ENCODE measurements at places on chromosomes 7 and 10.

GRCh38 chr10:108989976-108990375, 933.3 kb downstream of the XPNPEP1 start:
- no peak for DNase-seq

- DNase-seq: no peak
Measured at GRCh38 chr10:16945593-16945992, 128.4 kb upstream of the RSU1 start.

GRCh38 chr7:131633342-131633843, 77.0 kb upstream of the PODXL start:
- no peak for DNase-seq

DNA sequence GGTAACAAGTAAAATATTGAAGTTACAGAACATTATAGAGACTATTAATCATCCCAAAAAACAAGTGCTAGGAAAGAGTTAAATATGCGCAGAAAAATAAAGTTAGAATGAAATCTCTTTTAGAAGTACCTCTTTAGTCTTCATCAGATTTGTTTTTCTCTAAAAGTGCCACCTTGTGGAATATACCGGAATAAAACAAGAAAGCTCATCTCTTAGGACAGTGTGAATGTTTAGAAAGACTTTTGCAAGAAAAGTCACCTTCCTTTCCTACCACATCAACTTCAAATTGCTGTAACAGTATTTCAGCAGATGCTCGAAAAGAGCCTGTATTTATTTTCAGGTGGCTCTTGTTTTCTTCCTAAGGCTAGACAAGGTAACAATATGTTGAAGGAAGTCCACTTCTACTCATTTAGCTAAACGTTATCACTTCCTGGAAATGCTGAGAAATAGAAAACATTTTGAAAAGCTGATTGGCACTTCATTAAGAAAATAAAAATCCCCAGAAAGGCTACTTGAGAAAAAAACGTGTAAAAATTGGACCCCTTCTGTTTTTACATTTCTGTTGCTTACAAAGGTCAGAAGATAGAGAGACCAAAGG, 19.8 kb upstream of the FAM133B start:
- DNase-seq: no peak

DNA sequence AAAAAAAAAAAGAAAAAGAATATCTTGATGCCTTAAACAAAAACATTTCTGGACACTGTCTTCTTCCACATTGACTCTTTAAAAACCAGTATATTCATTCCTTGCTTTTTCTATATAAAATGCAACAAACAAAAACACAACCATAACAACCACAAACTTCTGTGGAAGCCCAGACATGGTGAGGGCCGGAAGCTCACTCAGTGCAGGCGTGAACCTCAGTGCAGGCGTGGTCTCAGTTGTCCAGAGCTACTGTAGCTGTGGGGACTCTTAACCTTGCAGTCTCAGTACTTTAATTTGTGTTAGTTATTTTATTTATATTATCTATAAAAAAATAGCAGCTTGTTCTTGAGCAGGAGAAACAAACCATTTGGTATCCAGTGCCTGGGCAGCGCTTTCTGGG, 131.8 kb downstream of the DOCK1 start:
- no peak for DNase-seq

- DNase-seq: no peak
Measured at GRCh38 chr7:79833616-79834015, 301.0 kb upstream of the GNAI1 start.

GRCh38 chr10:103680869-103681236, 174.5 kb downstream of the SH3PXD2A start:
- no peak for DNase-seq

DNA sequence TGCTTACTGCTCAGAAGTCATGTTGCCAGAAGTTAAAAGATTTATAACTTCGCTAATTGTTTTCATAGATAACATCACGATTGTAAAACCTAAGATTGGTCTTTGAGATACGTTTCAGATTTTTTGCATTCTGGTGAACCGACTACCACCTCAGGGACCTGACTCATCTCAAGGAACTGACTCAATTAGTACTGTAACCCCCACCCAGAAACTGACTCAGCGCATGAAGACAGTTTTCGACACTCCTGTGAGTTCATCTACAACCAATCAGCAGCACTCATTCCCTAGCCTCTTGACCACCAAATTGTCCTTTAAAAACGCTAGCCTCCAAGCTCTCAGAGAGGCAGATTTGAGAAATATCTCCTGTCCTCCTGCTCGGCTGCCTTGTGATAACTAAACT, 72.3 kb downstream of the ELMO1 start:
- no peak for DNase-seq

GRCh38 chr10:90968328-90969081, 47.6 kb upstream of the ANKRD1 start:
- DNase-seq: no peak

DNA sequence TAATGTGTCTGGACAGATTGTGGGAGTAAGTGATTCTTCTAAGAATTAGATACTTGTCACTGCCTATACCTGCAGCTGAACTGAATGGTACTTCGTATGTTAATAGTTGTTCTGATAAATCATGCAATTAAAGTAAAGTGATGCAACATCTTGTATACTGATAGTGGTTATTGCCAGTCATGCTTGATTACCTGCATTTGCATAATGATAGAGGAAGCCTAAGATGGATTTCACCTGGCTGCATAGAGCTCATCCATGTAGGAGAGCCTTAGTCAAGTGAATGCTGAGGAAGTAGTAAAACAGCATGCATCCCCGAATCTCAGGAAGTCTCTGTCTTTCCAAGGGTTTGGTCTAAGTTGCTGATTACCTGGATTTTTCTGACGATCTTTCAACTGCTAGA, 64.2 kb upstream of the CAPZA2 start:
- no peak for DNase-seq

DNA sequence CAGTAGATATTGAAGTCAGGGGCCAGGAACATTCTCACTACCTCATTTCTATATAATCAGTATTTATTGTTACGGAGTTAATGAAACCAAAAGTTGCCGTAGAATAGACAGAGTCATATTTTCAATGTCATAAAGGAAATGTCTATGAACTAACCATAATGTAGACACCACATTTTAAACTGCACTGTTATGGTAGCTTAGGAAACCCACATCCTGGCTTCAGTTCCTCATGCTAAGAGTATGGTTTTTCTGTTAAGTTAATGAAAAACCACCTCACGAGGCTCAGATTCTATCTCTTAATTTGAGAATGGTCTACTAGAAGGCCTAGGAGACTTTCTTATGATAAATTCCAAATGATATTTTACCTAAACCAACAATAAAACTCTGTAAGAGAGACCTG, 166.5 kb downstream of the TMEM26 start:
- DNase-seq: no peak

- no peak for DNase-seq
Measured at GRCh38 chr10:53458007-53458406, 685.4 kb upstream of the MBL2 start.

- DNase-seq: no peak
Measured at GRCh38 chr7:47669178-47669891, 87.4 kb upstream of the TNS3 start.

DNA sequence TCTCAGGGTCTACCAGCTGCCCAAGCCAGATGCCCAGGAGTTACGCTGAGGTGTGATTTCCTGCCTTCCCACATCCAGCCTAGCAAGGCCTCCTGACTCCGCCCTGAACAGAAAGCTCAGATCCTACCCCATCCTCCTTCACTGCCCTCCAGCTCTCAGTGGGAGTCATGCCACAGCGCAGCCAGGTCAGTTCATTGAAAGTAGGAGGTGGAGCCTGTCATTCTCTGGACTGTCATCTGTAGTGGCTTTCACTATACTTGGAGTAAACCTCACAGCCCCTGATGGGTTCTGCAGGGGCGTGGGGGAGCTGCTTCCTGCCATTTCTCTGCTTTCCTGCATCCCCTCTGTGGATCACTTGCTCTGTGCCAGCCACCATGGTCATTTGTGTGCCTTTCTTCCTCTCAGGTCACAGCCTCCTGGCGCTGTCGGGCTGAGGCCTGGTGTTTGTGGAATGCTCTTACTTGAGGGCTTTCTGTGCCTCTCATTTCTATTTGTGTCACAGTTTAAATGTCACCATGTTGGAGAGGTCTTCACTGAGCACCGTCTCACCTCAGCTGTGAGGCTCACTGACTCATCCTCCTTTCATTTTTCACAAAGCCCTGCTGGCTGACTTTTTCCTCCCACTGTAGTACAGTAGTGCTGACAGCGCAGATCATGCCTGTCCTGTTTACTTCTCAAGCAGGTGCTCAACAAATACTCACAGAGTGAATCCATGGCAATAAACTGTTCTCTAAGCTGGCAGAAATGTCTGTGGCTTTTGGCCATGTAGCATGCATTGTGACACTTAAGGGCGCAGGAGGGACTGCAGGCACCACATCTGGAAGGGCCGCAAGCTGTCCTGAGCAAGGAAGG, 61.0 kb upstream of the TMEM248 start:
- no peak for DNase-seq

GRCh38 chr10:128040681-128041080, 85.5 kb downstream of the MKI67 start:
- no peak for DNase-seq

GRCh38 chr7:30223896-30224295, 60.5 kb upstream of the ZNRF2 start:
- no peak for DNase-seq

DNA sequence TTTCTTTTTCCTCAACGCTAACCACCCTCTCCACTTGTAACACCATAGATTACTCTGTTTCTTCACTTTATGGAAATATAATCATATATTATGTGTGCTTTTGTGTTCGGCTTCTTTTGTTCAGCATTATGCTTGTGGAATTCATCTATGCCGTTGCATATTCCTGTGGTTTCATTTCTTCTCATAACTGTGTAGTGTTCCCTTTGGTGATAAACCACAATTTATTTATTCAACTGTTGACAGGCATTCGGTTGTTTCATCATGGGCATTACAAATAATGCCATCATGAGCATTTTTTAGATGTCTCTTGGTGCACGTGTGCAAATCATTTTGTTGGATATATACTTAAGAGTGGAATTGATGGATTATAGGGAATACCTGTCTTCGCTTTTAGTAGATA, 12.1 kb downstream of the AVL9 start:
- no peak for DNase-seq

- no peak for DNase-seq
Measured at GRCh38 chr7:99619571-99620130, 2.9 kb downstream of the ZSCAN25 start.

- DNase-seq: no peak
Measured at GRCh38 chr7:132390705-132391104, 185.6 kb downstream of the PLXNA4 start.

DNA sequence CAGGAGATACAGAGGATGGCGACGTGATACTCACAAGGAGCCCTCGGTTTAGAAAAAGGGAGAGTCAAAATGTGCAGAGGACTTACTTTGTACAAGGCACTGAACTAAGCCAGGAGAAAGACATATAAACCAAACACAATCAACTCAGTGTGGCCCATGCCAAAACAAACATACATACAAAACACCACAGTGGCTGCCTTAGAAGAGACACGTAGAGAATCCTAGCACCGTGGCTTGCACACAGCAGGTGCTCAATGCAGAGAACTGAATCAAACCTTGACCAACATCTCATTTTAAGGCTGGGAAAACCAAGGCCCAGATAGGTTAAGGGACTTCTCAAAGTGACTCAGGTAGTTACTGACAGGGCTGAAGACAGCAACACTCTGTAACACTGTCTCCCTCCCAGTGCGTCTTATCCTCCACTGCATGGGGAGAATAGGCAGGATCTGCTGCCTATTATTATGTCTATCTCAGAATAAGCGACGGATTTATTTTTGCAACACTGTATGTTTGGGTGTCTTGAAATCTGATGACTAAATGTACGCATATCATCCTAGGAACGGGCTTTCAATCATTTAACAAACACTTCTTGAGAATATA, 11.0 kb downstream of the SORBS1 start:
- DNase-seq: no peak

- no peak for DNase-seq
Measured at GRCh38 chr10:79051766-79052165, 17.0 kb upstream of the ZMIZ1 start.

GRCh38 chr7:155448632-155449007, 9.3 kb upstream of the EN2 start:
- no peak for DNase-seq

- DNase-seq: no peak
Measured at GRCh38 chr10:103917302-103918052, 507 bp downstream of the STN1 start.

GRCh38 chr7:115009736-115010440, 88.0 kb downstream of the MDFIC start:
- no peak for DNase-seq

DNA sequence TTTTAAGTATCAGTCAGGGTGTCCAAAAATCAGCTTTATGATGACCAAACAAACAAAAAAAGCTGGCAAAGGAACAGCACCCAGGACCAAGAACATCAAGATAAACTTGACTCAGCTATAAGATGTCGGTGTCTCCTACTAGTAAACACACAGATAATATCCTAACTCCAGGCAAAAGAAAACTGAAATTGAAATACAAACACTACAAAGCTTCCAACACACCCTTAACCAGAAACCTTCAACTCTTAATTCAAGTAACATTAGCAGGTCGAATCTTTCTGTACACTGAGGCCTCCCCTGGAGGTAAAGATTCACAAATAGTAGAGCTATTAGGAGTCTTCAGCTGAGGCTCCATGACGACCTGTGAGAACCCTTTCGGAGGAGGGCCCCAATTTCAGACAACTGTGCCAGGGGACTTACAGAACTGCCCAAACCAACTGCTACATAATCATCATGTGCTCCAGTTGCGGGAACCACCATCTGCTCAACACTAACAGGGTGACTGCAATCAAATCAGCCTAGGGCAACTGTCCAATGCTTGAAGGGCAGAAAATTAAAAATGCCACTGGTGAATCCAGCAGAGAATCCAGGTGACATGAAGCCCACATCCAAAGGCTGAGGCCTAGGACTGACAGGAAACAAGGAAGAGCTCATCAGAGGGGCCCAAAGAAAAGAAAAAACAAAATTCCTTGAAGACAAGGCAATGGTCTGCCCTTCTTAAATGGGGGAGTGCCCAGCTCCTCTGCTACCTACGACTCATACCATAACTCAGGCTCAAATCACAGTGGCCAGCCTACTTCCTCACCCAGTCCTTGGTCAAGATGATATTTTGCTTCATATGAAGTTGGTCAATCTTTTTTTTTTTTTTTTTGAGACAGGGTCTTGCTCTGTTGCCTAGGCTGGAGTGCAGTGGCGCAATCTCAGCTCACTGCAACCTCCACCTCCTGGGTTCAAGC, 20.0 kb downstream of the XPNPEP1 start:
- DNase-seq: no peak

DNA sequence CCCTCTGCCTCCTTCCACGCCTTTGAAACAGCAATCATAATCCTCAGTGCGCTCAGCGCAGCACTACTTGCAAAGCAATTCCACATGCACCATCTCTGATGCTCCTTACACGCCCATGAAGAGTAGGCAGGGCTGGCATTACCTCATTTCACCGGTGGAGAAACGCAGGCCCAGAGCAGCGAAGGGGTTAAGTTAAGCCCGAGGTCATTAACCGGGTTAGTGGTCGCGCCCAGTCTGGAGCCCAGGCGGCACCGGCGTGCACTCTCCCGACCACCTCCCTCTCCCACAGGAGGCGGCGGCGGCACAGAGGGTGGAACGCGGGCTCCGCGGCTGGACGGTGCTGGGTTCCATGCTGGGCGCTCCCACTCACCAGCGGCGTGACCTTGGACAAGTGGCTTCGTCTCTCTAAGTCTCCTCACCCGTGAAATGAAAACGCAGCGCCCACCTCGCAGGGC, 515 bp downstream of the FASTK start:
- DNase-seq: no peak

GRCh38 chr10:27911539-27911938, 87.3 kb downstream of the ODAD2 start:
- DNase-seq: no peak

GRCh38 chr7:25597946-25598345, 369.7 kb upstream of the NPVF start:
- no peak for DNase-seq

Measured in stimulated activated CD4-positive, alpha-beta T cell treated with anti-CD3 and anti-CD28 coated beads, Interleukin-15, amount 100 ng/mL, for 1 hour (primary cell).